ENCODE measurements at places on chromosomes 11 and 22.

DNA sequence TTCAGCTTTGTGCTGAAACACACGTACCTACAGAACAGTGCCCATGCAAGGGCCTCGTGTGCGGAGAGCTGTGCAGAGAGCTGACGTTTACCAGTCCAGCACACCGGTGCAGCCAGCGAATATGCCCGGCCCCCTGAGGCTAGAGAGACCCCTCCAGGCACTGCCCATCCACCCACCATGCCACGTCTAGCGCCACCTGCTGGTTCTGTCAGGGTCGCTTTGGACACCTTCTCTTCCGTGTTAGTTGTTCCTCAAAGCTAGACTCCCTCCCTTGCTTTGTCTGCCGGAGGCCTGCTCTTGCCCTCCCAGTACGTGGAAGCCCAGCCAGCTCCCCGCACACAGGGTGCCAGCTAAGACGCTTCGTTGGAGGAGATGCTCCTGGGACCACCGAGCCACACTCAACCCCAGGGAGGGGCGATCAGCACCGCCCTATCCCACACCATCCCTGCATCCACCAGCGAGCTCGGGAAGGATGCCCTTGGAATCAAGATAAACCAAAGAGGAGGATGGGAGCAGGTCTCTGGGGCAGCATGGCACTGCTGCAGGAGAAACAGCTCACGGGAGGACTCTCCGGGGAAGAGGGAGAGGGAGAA lies 43.4 kb downstream of the CPT1A start:
- peak; percentile 11 for DNase-seq

- DNase-seq = no peak
Observed at GRCh38 chr11:36088266-36088972, 144.6 kb downstream of the LDLRAD3 start.

DNA sequence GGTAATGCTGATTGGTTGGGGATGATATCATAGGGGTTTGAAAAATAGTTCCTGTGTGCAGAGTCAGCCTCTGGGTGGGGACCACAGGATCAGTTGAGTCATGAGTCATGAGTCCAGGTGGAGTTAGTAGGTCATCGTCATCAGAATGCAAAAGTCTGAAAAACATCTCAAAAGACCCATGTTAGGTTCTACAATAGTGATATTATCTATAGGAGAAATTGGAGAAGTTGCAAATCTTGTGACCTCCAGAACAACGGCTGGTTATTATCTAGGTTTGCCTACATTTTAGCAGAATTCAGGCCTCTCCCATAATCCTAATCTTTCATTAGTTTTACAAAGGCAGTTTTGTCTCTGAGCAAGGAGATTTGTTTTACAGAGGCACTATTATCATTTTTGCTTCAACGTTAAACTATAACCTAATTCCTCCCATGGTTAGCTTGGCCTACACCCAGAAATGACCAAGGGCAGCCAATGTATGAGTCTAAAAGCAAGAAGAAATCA lies 38.9 kb downstream of the MS4A2 start:
- DNase-seq = no peak

DNA sequence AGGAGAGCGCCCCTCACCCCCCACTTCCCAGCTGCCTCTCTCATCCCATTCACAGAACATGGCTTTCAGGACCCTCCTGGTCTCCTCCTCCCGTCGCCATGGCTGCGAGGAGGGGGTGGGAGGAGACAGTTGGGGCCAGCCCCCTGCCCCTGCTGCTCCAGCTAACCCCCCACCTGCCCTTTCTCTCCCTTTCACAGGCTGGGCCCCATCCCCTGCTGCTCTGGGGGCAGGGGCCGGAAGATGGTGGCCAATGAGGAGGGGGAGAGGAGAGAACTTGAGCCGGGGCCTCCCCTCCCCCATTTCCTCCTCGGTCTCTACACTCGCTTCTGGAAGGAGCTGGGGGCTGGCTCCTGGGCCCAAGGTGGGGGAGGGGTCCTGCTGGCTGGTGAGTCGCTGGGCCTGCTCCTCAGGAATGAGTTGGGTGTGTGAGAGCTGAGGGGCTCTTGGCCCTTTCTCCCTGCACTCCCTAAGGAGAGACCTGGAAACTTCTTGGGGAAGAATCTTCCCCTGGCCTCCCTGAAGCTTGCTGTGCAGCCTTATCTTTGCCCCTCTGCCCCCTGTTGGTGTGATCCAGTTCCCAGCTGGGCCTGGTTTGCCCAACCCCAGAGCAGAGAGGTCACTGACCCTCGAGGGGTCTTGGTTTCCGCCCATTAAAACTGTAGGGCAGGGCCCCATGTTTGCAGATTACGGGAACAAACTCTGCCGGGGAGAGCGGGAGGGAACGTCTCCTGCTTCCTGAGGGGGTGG lies 10.2 kb downstream of the YPEL4 start:
- DNase-seq = no peak

GRCh38 chr11:68509066-68509465 lies 48.5 kb downstream of the PPP6R3 start:
- no peak for DNase-seq

DNA sequence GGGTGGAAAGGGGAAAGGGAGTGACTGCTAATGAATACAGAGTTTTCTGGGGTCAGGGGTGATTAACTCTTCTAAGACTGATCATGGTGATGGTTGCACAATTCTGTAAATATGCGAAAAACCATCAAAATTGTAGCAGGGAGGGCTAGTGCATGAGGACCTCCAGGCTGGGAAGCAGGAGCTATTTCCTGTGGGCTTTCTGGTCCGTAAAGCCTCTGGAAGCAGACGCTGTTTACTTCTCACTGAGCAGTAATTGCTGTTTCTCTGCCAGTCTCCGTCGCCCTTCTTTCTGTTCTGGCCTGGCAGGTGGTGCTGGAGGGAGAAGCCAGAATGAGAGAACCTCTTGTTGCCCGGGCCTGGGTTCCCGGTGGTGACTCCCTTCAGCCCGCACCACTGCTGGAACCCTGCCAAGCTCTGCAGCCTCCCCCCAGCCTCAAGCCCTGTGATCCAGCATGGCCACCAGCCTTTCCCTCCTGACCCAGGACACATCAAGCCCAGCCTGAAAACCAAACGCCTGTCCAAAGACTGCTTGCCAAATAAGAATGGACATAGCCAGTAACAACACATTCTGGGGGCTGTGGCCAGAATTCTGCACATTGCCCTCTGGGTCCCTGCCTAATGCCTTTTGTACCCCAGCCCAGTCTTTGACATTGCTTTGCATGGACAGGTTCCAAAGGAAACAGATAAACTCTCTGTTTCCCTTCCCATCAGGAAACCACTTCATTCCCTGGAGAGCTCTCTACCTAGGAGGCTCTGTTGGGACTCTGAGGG lies 201.0 kb upstream of the NAV2 start:
- DNase-seq = no peak

- DNase-seq = no peak
Observed at GRCh38 chr22:36579441-36579840, 50.5 kb upstream of the EIF3D start.

- DNase-seq = no peak
Observed at GRCh38 chr22:23580576-23581259, 628 bp upstream of the IGLL1 start.

DNA sequence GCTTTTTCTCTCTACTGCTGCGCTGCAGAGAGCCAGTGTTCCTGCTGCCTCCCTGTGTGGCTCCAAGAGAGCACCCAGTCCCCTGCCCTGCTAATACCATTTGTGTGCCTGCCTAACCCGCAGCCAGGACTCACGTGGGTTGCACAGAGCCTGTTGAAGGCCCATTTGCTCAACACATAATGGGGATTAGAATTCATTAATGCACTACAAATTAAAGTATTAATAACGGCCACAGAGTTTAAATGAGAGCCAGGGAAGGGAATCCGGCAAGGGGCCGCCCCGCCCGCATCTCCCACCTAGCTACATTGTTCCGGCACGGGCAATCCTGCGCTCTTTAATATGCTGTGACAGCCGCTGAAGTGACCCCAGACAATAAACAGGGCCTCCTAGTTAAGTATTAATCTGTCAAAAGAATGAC lies 211.3 kb downstream of the NXPE2 start:
- DNase-seq = no peak

DNA sequence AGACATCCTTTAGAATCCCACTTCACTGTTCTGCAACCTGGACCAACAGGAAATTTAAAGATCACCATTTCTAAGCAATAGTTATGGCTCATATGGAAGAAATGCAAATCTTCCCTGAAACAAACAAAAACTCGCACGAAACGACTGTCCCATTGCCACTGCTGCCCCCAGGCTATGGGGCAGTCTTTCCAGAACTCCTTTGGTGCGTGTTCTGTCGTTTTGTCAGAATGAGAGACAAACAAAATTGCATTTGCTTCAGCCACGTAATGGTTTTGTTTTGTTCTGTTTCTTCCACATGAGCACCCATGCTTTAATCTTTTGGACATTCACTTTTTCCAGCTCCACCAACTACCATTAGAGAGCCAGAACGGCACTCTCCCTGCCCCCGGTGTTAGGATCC lies 10.8 kb upstream of the FBLN1 start:
- no peak for DNase-seq

GRCh38 chr22:28299753-28300152 lies 379.9 kb downstream of the TTC28 start:
- DNase-seq = no peak

GRCh38 chr22:30838111-30838510 lies 130.5 kb downstream of the MORC2 start:
- DNase-seq = no peak

- no peak for DNase-seq
Observed at GRCh38 chr22:32896891-32897290, 95.4 kb downstream of the TIMP3 start.

GRCh38 chr11:86978247-86978646 lies 23.1 kb upstream of the FZD4 start:
- DNase-seq = no peak

All from activated gamma-delta T cell treated with anti-CD3 and anti-CD28 coated beads, Interleukin-2, amount 50 U/mL, for 16 hours (primary cell).